NCI-H2081 (cell line): ENCODE measurements at places on chromosomes 13 and 19.

DNA sequence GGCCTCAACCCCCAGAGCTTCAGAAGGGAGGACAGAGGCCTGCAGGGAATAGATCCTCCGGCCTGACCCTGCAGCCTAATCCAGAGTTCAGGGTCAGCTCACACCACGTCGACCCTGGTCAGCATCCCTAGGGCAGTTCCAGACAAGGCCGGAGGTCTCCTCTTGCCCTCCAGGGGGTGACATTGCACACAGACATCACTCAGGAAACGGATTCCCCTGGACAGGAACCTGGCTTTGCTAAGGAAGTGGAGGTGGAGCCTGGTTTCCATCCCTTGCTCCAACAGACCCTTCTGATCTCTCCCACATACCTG lies 969 bp upstream of the CEACAM5 start:
- DNase-seq = peak; percentile 29

DNA sequence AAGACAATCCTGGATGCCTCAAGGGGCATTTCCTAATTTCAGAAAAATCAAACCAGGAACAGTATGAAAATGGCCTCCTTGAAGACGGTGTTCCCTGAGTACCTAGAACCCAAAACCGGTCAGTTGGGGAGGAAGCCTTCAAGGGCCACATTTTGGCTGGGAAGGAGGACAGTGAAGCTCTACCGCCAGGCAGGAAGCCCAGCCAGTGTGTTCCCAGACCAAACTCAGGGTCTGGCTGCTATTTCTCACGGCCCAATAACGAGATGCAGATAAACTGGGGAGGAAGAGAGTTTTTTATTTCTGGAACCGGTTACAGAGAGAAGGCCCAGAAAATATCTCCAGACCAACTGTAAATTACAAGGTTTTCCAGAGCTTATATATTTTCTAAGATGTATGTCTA lies 24.3 kb upstream of the CEACAM21 start:
- DNase-seq = no peak

GRCh38 chr13:21800837-21801616 lies 130.2 kb downstream of the FGF9 start:
- no peak for DNase-seq

GRCh38 chr19:29131456-29131855 lies 81.5 kb downstream of the UQCRFS1 start:
- DNase-seq = no peak

GRCh38 chr19:47483800-47484690 lies at the start of gene KPTN:
Gene KPTN, minus strand, starts transcription at chr19:47484219. Its CDS starts 59 bp downstream, at chr19:47484160.
- peak; percentile 88 for DNase-seq

DNA sequence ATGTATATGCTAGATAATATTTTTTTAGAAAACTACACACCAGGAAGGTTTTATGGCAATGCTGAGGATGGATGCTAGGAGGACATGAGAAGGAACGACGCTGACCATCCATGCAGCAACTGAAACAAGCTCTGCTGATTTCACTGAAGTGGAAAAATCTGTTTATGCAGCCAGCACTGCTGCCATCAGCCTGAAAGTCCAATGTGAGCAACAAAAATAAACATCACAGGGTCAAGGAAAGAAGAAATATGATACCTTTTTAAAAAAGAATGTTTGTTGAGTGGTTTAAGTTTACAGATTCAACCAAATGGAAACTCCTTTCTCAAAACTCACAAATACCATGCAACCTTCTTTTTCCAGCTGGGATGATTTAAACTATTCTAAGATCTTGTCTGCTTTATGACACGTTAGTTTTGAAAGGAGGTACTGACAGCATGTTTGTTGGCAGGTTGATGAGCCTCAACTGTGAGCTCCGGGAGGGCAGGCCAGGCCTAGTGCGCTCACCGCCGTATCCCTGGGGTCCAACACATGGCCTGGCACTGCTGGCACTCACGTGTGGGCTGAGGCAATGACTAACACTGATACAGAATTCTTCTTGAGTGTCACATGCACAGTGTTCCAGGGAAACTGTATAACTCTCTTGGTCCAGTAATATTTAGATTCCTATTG lies 46.8 kb downstream of the LATS2 start:
- no peak for DNase-seq

- no peak for DNase-seq
Measured at GRCh38 chr13:94154367-94154766, 325.1 kb downstream of the DCT start.

GRCh38 chr19:51469162-51469561 lies 9.2 kb upstream of the CEACAM18 start:
- no peak for DNase-seq

- DNase-seq = no peak
Measured at GRCh38 chr19:47661161-47661560, 52.1 kb upstream of the EHD2 start.

DNA sequence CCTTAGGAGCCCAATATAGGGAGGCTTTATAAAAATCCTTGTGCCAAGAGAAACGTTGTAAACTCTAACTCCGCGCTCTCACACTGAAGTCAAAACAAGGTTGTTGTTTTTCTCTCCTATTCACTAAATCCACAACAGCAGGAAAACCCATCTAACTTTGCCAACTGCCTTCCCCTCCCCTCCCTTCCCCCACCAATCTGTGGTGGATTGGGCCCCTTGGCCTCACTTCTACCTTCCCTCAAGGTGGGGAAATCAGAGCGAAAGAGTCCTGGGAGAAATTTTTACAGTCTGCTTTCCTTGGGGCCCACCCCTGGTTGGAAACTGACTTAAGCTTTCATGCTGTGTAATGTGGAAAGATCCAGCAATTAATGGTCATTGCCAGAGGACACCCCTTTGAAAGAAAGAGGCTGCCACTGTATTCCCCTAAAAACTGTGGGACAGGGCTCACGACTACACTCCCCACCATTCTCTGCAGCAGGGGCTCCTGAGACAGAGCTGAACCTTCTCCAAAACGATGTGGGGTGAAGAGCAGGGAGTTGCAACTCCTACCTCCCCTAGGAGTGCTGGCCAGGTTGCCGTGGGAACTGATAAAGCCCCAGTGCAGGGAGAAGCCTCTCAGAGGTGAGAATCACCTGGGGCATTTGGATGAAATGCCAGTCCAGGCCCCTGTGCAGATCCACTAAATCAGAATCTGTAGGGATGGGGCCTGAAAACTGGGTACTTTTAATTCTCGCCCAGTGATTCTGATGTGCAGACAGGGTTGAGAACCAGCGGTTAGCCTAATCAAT lies 1.1 kb downstream of the DHRS12 start:
- peak; percentile 43 for DNase-seq

GRCh38 chr13:107650081-107650701 lies 565.1 kb downstream of the LIG4 start:
- peak; percentile 50 for DNase-seq

DNA sequence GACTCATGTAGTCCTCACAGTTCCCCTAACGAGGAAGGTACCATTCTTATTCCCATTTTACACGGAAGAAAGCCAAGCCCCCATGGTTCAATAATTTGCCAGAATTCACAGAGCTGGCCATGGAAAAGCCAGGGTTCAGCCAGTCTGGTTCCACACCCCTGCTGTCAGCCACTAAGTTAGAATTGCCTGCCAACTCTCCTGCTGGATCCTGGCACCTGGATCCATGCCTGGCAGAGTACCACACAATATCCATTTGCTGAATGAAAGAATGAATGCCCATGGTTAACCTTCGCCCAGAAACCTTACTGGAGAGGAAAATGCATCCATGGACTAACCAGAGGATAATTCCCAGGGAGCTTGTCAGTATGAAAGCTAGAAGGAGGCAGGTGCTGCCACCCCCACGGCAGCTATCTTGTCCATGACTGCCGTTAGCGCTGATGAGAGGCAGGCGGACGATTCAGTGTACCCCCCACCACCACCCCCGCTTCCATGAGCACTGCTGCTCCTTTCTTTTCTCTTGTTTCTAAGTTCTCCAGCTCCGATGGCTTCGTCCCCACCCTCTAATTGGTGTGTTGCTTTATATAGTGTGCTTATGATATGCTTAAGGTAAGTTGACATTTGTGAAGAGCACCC lies 114.5 kb downstream of the SLC7A1 start:
- no peak for DNase-seq

GRCh38 chr13:100917011-100917410 lies 242.4 kb upstream of the TMTC4 start:
- DNase-seq = no peak

DNA sequence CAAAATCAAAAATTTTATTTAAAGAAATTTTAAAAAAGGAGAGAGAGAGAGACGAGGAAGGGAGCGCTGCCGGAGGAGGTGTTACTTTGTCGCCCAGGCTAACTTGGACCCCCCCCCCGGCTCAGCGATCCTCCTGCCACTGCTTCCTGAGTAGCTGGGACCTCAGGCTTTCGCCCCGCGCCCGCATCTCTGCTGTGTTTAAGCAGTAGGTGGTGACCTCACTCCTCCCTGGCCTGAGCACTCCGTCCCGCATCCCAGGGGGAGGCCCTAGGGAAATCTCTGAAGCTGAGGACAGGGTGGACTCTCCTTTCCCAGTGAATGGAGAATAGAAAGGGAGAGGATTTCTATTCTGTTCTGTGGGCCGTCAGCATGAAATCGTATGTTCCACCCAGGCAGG lies 485 bp upstream of the ZNF845 start:
- DNase-seq = no peak

GRCh38 chr13:109985871-109986450 lies 199.6 kb upstream of the IRS2 start:
- DNase-seq = no peak

DNA sequence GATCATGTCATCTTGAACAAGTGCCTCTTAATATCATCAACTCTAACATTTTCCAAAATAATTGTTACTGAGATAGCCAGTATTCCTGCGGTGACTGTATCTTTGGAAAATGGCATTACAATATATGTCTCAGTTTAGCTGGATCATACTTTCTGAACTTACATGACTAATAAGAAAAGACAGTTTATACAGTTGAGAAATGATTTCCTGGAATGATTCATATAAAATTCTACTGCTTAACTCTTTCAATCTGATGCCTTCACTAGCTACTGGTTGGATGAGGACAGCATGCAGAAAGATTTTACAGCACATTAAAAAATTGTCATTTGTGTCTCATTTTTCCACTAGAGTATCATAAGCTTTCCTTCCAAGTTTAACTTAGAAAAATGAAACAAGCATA lies 302.1 kb downstream of the PCDH17 start:
- DNase-seq = no peak

DNA sequence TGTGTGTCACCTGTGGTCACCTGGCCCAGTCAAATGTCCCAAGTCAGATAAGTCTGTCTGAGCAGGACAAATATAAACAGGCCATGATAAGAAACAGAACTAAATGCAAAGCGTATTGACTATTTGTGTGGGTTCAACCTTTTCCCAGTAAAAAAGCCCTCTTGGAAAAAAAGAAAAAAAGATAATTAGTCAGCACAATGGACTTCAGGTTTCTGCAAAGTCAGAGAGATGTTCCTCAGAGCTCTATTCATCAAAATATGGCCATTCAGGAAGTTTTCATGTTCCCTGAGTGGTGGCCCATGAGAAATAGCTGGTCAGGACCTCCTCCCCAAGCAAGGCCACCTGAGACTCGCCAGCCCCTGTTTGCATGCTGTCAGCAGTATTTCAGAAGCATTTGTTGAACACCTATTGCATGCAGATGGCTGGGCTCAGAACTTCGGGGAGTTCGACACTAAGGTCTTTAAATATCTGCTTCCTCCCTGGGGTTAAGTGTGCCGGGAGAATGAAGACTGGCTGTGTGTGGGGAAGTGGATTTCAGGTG lies 2.7 kb downstream of the FFAR3 start:
- no peak for DNase-seq

- no peak for DNase-seq
Measured at GRCh38 chr13:20101467-20102316, 59.2 kb downstream of the GJA3 start.

- no peak for DNase-seq
Measured at GRCh38 chr19:8097198-8097597, 44.6 kb downstream of the CCL25 start.

DNA sequence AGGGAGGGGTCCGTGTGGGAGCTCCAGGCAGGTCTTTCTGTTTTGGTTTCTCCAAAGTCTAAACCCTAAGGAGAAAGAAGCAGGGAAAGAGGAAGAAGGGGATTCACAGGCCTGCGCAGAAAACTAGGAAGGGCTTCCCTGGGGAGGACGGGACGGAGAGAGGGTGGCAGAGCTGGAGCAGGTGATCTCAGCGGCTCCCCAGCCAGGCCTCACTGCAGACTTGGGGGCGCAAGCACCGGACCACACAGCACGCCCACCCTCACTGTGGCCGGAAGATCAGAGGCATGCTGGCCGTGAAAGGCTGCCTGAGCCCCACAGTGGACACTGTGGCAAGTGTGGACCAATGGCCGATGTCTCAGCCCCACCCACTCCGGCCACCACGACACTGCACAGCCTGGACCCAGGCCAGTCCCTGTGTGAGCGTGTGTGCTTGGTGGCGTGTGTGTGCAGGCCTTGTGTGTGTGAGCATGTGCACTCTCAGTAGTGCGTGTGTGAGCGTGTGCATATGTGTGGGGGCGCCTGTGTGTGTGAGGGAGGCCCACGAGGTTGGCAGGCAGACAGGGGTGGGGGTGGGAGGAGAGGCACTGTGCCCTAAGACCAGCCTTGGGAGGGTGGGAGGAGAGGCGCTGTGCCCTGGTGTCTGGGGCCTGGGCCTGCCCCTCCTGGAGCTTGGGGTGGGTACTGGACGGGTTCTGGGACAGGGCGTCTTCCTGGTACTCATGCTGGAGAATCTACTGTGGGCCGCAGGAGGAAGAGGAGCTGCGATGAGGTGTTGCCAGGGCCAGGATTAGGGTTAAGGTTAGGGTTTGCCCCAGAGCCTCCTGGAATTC lies 15.4 kb upstream of the TMEM255B start:
- DNase-seq = no peak

GRCh38 chr13:72774019-72774418 lies 7.7 kb downstream of the DIS3 start:
- no peak for DNase-seq

GRCh38 chr13:33204130-33204927 lies 81.2 kb downstream of the STARD13 start:
- DNase-seq = no peak

DNA sequence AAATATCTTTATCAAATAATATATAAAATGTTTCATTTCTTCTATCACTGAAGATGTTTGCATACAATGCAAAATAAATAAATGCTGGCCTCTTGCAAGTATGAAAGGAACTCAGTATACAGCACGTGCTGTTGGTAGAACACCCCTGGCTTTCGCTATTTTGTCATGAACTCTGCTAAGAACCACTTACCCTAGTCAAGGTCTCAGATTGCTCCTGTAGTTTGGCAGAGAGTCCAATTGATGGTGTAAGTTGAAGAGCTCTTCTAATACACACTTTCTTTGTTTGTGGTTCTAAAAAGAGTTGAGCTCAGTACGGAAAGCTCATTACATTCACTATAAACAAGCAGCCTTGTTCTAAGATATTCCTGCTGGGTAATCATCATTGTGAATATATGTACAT lies 1258.9 kb downstream of the EFNB2 start:
- DNase-seq = no peak

GRCh38 chr13:47650209-47650608 lies 350.9 kb downstream of the SUCLA2 start:
- no peak for DNase-seq

GRCh38 chr19:47075941-47076340 lies 27.5 kb upstream of the TMEM160 start:
- no peak for DNase-seq
